ENCODE measurements at places on chromosomes 12 and 14. TPM values are rescaled to one million over a fixed set of nuclear protein-coding genes. Genes with fewer than 3 reads are reported as not detected.

FAM222A gene
- total RNA-seq = 1.4 TPM

- no peak for DNase-seq
- H3K27me3 ChIP-seq = peaks cover 38% of the 10 kb centered on the region
- H3K4me1 ChIP-seq = no peaks in the 10 kb centered on the region
- H3K36me3 ChIP-seq = no peaks in the 10 kb centered on the region
Observed at GRCh38 chr14:61925732-61926435, 163.7 kb downstream of the SNAPC1 start.

ARMH4 gene
- 0.18 TPM for total RNA-seq

STAB2 gene
- not detected for total RNA-seq

KITLG gene
- 0.39 TPM for total RNA-seq

DNA sequence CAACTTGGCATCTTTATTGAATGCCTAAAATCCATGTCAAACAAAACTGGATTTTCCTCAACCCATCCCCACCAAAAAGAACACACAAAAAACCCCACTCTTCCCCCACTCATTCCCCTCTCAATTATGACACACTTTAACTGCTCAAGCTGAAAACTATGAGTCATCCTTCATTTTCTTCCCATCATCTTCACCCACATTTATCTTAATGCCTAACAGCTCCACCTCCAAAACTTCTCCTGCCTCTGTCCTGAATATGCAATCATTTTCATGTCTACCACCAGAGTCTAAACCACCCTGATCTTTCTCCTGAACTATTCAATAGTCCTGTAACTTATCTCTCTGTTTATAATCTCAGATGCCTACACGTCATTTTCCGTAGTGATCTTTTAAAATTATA is 239.7 kb downstream of the BCAT1 start:
- H3K27ac ChIP-seq = no peak overlapping the region
- H3K4me3 ChIP-seq = no peak overlapping the region
- no peak for DNase-seq
- H3K27me3 ChIP-seq = no peaks in the 10 kb centered on the region

SYT1 gene
- not detected for total RNA-seq

NTN4 gene
- not detected for total RNA-seq

DNA sequence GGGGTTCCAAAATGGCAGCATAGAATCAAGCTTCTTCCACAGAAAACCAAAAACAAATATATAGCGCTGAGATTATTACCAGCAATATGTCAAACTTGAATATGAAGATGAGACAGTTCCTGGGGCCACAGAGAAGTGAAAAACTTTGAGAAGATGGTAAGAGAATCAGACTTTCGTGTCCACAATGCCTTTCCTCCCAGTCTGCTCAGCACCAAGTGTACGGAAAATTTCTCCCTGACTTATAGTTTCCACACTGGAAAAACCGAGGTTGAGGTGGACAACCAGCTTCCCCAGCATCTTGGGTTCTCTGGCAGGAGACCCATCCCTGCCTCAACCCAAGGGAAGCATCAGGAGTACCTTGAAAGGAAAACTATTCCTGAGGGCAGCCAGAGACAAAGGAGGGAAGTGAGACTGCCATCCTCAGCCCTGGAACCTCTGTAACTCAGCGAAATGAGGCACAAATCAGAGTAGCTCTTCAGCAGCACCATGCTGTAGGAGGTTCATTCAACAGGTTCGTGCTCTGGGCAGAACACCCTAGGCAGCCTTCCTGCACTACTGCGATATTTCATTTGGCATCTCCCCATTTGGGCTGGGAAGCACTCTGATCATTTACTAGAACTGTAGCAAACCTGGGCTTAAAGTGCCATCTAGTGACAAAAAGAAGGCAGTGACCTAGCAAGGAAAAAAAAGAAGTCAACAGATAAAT is 52.4 kb upstream of the CAPRIN2 start:
- no peak for DNase-seq
- H3K27me3 ChIP-seq = peaks cover 34% of the 10 kb centered on the region
- no peaks in the 10 kb centered on the region for H3K36me3 ChIP-seq
- H3K4me3 ChIP-seq = no peak overlapping the region
- H3K4me1 ChIP-seq = no peaks in the 10 kb centered on the region

KRT85 gene
- not detected for total RNA-seq

- no peak overlapping the region for H3K4me3 ChIP-seq
- H3K27me3 ChIP-seq = no peaks in the 10 kb centered on the region
- DNase-seq = no peak
- H3K36me3 ChIP-seq = no peaks in the 10 kb centered on the region
Observed at GRCh38 chr12:25942709-25943108, 15.8 kb upstream of the RASSF8 start.

DNA sequence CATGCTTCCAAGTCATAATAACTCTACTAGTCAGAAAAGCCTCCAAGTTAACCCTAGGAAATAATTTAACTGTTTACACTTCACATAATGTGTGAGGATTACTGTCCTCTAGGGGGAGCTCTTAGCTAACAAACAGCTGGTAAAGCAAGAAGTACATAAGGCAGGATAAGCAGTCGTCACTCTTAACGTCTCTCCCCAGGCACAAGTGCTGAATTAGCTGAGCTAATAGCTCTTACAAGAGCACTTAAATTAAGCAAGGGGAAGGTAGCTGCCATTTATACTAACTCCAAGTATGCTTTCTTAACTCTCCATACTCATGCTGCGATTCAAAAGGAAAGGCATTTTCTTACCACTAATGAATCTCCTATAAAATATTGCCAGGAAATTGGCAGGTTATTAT is 79.3 kb upstream of the TSPAN11 start:
- peak; percentile 13 for DNase-seq
- peaks cover 15% of the 10 kb centered on the region for H3K4me1 ChIP-seq
- peaks cover 7% of the 10 kb centered on the region for H3K27me3 ChIP-seq
- H3K27ac ChIP-seq = no peak overlapping the region
- no peak overlapping the region for H3K4me3 ChIP-seq

GRCh38 chr12:106303202-106303820 is 778 bp downstream of the TCP11L2 start:
- no peaks in the 10 kb centered on the region for H3K36me3 ChIP-seq
- H3K4me3 ChIP-seq = peak overlapping the region; percentile 94
- H3K27ac ChIP-seq = peak overlapping the region; percentile 100
- H3K27me3 ChIP-seq = no peaks in the 10 kb centered on the region
- DNase-seq = peak; percentile 81
- H3K4me1 ChIP-seq = peaks cover 34% of the 10 kb centered on the region

DNA sequence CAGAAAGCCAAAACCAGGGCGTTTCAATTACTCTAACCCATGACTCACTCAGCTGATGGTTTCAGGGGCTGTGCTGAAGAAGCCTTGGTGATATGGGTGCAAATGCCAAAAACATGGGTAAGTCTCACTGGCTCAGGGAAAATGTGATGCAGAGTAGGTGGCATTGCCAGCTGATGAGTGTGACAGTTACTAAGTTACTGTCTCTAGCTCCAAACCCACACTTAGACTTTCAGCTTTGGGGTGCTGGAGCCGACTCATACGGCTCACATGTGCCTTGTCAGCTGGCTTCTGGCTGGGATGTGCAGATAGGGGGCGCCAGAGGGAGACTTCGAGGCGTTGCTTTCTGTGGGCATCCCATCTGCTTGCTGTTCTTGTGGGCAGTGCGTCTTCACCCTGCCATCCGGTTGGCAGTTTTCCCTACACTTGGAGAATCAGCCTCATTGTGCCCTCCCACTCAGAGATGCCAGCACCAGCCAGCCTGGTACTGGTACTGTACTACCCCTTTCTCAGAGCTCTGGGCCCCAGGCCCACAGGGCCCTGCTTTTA is 11.1 kb upstream of the KRT7 start:
- H3K27ac ChIP-seq = no peak overlapping the region
- H3K36me3 ChIP-seq = no peaks in the 10 kb centered on the region
- no peak overlapping the region for H3K4me3 ChIP-seq
- H3K27me3 ChIP-seq = peaks cover 43% of the 10 kb centered on the region

TEX22 gene
- total RNA-seq = 4.7 TPM

TBPL2 gene
- not detected for total RNA-seq

- no peak overlapping the region for H3K4me3 ChIP-seq
- no peaks in the 10 kb centered on the region for H3K36me3 ChIP-seq
- peaks cover under 1% of the 10 kb centered on the region for H3K4me1 ChIP-seq
- H3K27ac ChIP-seq = no peak overlapping the region
- no peak for DNase-seq
Observed at GRCh38 chr12:105575235-105575634, 244.7 kb downstream of the C12orf75 start.

- H3K27ac ChIP-seq = peak overlapping the region; percentile 7
- H3K27me3 ChIP-seq = peaks cover 38% of the 10 kb centered on the region
- H3K36me3 ChIP-seq = no peaks in the 10 kb centered on the region
- H3K4me1 ChIP-seq = peaks cover 26% of the 10 kb centered on the region
Observed at GRCh38 chr12:54421175-54421878, 2.3 kb upstream of the ITGA5 start.

GRCh38 chr14:71610149-71610548 is 322.1 kb upstream of the RGS6 start:
- H3K27ac ChIP-seq = no peak overlapping the region
- DNase-seq = no peak
- H3K4me1 ChIP-seq = peaks cover 22% of the 10 kb centered on the region

- no peak overlapping the region for H3K27ac ChIP-seq
- H3K27me3 ChIP-seq = peaks cover 9% of the 10 kb centered on the region
- no peak for DNase-seq
- H3K36me3 ChIP-seq = peaks cover 6% of the 10 kb centered on the region
- H3K4me3 ChIP-seq = no peak overlapping the region
Observed at GRCh38 chr14:59370158-59370742, 94.9 kb downstream of the GPR135 start.

CFAP73 gene
- total RNA-seq = not detected

DNA sequence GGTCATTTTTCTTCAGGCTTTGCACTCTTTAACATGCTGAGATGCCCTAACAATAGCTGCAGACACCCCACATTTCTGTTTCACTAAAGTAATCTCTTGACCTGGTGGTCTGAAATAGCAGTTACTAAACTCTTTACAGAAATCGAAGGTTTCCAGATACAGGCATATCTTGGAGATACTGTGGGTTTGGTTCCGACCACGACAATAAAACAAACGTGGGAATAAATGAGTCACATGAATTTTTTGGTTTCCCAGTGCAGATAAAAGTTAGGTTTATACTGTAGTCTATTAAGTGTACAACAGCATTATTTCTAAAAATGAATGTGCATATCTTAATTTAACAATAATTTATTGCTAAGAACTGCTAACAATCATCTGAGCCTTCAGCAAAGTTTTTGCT is 208.7 kb downstream of the EGLN3 start:
- H3K4me1 ChIP-seq = peaks cover 2% of the 10 kb centered on the region
- no peaks in the 10 kb centered on the region for H3K36me3 ChIP-seq
- H3K27ac ChIP-seq = no peak overlapping the region
